CD8-positive, alpha-beta memory T cell (primary cell): ENCODE measurements at places on chromosomes 16 and 17.

- no peak for DNase-seq
These were observed 15.2 kb downstream of the RDM1 start for GRCh38 chr17:35915153-35915964.

DNA sequence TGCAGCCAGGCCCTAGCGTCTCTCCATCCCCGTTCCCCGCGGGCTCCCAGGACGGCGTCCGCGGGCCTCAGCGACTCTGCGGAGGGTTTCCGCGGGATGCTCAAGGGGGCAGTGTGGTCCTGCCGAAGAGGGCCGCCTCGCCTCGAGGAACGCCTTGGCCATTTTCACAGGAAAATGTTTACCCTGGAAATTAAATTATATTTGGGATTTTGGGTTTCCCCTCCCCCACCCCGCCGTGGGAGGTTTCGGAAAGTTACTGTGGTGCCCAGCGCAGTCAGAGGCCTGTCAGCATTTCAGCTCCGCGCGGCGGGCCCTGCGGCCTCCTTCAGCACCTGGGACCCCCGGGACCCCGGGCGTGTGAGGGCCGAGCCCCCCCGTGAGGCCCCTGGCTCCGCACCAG, 94.5 kb downstream of the PCTP start:
- DNase-seq: no peak

DNA sequence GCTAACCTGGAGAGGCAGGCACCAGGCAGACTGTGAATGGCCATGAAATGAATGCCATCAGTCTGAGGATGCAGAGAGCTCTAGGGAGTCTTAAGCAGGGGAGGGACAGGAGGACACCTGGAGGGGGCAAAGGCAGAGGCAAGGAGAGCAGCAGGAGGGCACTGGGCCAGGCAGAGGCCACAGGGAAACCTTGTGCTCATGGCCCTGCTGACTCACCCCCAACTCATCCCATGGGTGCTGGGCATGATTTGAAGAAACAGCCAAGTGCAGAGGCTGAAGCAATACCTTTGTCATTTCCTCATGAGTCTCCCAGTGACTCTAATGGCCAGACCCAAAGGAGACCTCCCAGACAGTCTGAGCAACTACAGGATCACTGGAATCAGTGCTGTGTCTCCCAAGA, 141.4 kb downstream of the TMEM132E start:
- no peak for DNase-seq

- DNase-seq: no peak
These were observed 518 bp downstream of the MT1E start for GRCh38 chr16:56625943-56626654.

GRCh38 chr17:30567231-30568116, 90.3 kb downstream of the GOSR1 start:
- DNase-seq: no peak

DNA sequence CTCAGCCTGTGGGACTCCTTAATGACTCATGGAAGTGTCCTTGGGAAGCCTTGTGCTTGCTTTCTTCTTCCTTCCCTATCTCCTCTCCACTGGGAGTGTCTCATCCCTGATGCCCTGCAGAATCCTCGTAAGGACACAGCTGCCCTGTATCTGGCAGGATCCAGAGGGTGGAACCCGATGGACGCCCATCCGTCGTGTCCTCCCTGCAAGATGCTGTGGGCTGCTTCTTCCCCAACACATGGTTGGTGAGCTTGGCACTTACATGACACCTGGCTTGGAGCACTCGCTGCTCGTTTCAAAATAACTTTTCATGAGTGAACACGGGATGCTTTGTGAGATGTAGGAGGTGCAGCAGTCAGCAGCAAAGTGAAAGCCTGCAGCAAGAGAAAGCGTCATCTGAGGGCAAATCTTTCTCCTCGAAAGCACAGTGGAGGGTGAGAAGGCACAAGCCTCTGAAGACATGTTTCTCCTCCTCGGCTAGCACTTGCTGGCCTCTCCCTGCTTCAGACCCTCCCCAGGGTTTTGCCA, 3.3 kb downstream of the CCL15 start:
- no peak for DNase-seq

DNA sequence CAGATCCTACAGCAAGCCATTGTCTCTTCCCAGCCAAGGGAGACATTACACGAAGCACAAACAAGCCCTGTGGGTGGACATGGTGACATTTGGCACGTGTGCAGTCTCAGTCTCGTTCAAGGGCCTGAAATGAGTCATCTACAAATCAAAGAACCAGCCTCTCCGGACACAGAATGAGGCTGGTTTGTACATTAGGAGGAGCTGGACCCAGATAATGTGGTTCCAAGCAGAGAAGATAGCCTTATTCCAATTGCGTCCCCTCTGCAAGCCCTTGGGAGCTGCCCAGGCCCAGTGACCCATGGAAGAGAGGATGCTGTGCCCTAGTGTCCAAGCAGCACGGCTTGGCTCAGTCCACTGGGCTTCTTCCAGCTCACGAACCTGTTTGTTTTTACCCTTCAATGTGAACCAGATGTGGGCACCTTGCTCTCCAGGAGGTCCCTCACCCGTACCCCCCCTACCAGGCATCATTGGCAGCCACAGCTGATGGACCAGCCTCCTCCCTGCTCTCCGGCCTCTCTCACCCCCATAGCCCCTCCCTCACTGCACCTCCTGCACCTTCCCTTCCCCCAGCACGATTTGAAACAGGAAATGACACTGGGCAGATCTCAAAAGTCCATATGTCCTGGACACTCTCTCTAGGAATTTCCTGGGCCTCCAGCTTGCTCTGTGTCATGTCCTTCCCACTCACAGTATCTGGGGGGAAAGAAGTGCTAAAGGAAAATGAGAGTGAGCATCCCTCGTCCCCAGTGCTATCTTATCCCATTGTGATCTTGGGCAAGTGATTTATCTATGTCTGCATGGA, 26.2 kb downstream of the KPNA2 start:
- no peak for DNase-seq

- DNase-seq: peak; percentile 72
These were observed 2.9 kb upstream of the TTYH2 start for GRCh38 chr17:74210191-74211140.

- no peak for DNase-seq
These were observed 8.3 kb downstream of the CAPNS2 start for GRCh38 chr16:55574811-55575210.

DNA sequence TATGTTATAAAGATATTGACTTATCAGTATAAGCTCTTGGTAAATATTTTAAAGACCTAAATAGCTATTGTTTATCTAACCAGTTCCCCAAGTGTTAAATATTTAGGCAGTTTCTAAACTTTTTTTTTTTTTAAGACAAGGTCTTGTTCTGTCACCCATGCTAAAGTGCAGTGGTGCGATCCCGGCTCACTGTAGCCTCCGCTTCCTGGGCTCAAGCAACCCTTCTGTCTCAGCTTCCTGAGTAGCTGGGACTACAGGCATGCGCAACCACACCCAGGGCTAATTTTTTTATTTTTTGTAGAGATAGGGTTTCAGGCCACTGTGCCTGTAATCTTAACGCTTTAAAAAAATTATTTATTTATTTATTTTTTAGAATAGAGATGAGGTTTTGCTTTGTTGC, 43.5 kb downstream of the SNX29 start:
- no peak for DNase-seq

- DNase-seq: no peak
These were observed 378.0 kb downstream of the SLC39A11 start for GRCh38 chr17:72714357-72714966.

DNA sequence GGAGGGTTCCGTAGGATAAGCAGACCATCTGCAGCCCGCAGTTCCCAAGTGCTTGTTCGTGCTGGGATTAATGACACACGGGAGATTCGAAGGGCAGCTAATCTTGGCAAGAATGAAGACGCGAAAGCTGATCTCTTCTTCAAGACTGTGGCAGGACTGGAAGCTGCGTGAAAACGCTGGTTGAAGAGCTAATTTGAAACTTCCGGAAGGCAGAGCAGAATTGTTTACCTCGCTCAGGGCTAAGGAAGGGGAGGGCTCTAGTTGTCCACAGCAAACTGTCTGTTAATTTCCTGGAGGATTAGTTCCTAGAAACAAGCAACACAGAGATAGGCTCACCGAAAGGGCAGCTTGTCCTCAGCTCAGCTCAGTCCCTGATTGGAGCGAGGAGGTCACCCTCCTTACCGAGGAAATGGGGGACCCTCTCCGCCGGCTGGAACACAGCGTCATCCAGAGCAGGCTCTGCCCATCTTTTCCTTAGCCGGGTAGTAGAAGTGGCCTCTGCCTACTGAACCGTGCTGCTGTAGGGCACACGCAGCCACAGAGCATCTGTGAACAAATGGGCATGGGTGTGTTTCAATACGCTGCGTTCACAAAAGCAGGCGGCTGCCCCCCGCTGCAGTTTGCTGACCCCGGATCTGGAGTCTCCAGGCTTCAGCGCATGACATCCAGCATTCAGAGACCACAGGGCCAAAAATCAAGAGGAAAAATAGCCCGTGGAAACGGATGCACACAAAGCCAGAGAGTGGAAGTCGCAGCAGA, 16.7 kb upstream of the BAIAP2 start:
- DNase-seq: no peak

GRCh38 chr16:15607700-15608396, 35.1 kb downstream of the MARF1 start:
- DNase-seq: no peak

- no peak for DNase-seq
These were observed 116.5 kb downstream of the CMIP start for GRCh38 chr16:81560979-81561657.

DNA sequence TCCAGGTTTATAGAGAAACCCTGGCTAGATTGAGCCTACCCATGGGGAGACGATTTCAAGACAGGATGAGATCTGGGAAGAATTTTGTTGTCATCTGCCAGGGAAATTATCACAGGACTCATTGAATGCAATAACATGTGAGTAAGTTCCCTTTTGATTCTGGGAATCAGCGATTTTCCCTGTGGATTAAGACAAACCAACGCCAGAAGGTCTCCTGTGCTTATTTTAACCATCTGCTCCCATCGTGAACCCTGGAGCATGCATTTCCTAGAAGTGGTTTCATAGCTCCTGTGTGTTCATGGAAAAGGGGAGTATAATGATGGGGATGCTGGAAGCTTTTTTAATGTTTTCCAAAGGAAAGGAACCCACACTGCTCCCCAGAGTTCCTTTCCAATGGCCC, 21.0 kb upstream of the ARHGAP44 start:
- no peak for DNase-seq

DNA sequence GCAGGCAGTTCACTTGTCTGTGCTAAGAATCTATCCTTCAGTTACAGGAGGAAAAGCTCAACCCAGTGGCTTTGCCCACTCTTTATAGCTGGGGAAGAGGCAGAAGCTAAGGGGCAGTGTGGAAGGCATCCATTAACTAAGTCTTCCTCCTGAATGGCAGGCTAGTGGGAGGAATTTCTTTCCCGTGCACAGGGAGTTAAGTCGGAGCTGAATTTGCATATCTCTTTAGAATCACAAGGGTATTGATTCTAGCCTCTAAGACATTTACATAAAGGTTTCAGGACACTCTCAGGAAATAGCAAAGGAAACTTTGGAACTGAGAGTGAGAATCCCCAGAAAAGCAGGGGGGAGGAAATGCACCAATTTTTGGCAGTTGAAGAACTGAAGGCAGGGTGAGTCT, 245.6 kb downstream of the CA10 start:
- DNase-seq: no peak

DNA sequence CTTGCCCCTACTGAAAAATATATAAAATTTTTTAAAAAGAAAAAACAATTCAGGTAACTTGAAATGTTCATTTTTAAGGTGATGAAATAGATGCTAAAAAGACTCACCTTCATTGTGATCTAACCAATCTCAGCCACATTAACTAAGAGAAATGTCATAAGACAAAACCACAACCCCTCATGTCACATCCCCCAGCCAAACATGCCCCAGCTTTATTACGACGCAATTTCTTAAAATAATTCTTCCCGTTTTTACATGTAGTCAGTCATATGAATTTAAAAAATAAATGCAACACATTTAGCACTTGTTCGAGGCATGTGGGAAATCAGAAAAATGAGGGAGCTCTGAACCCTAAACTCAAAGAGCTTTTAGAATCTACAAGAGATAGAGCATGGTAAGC, 9.5 kb downstream of the AMFR start:
- no peak for DNase-seq

DNA sequence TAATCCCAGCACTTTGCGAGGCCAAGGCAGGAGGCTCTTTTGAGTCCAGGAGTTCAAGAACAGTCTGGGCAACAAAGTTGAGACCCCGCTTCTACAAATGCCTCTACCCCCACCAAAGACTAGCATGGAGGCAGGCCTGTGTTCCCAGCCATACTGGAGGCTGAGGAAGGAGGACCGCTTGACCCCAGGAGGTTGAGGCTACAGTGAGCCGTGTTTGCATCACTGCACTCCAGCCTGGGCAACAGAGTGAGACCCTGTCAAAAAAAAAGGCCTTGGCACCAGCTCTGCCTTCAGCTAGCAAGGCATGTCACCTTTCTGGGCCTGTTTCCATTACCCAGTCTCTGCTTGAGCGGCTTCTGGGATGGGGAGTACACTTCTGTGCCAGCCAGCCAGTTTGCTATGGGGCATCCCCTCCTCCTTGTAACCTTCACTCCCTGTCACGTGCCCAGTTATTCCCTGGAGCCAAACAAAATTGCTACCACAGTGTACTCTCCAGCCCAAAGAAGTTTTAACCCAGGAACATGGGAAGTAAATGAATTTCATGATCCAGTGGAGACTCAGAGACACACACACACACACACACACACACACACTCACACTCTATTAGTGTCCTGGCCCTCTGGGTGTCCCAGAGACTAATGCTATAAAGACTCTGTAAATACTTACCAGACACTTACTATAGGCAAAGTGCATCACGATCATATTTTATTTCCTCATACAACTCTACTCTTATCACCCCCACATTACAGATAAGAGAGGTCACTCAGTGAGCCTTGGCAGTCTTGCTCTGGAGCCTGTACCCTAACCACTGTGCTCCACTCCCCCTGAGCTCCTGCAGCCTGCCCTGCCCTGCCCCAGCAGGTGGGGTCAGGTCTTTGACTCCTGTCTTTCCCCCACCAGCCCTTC, 2.5 kb downstream of the CISD3 start:
- no peak for DNase-seq

GRCh38 chr17:37488607-37489196, 989 bp upstream of the DUSP14 start:
- DNase-seq: peak; percentile 67

DNA sequence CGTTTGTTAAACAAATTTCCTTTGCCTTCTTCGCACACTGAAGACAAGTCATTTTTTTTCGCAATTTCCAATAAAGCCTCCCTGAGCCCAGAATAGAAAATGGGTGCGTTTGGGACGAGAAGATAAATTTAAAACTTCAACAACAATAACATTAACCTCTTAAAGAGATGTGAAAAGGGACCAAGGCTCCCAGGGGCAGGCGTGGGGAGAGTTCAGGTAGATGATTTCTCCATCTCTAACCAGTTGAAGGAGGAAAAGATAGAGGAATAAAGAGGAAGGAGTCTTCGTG, 1.3 kb upstream of the HOXB4 start:
- DNase-seq: no peak

DNA sequence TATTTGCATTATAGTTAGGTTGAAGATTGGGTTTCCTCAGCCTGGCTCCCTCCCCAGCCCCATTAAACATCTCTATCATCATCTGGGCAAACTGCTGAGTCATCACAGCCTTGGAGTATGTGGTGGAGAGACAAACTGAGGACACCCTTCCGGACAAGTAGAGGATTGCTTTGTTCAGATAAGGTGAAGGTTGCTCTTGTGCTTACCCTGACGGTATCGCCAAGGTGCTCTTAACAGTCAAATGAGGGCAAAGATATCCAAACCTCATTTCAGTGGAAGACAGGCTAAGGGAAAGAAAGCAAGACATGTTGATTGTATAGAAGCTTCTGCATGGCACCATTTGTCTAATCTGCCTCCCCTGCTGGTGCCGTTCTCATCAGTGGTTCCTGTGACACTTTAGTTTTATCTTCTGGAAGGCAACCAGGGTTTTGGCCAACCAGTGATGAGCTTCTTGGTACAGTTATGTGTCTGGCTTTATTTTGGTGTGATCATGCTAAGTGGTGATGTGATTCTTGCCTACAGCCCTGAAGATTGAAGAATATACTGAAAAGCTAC, 56.9 kb upstream of the LGALS9 start:
- DNase-seq: no peak
